ENCODE measurements at places on chromosomes 13 and 19.

DNA sequence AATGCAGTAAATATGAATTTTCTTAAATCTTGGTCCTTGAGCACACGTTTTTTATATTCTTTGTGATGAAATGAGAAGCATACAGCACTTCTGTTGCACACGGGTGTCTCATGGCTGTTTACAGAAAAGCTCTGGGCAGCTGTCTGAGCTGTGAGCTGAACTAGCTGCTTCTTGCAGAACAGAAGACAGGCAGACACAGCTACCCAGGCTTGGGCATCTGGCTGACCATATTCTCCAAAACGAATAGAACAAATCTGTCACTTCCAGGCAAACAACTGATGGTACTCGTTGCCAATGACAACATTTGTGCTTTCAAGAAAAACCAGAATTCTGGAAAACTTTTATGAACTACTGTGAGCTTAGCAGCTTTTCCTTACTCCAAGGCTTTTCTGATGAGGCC lies 16.2 kb downstream of the PCID2 start:
- DNase-seq: no peak

GRCh38 chr13:29977476-29978120 lies 127.2 kb upstream of the UBL3 start:
- no peak for DNase-seq

DNA sequence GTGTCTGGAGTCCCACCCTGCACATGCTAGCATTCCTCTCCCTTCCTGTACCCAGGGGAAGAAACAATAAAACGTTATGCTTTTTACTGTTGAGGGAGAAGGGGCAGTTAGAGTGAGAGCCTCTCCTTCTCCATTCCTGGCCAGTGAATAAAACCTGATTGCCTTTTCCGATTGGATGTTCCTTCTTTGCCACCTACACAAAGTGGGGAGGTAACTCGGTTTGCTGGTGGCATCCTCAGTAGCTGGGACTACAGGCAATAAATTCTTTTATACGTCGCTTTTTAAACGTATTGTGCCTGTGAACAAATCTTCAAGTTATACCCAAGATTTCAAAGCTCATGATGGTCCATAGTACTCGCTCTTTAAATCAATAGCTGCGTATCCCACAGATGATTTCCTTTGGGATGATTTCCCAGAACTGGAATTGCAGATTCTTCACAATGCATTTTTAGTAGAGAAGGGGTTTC lies 660 bp upstream of the MVB12A start:
- no peak for DNase-seq

- DNase-seq: no peak
Observed at GRCh38 chr13:96780105-96780504, 214.2 kb downstream of the OXGR1 start.

DNA sequence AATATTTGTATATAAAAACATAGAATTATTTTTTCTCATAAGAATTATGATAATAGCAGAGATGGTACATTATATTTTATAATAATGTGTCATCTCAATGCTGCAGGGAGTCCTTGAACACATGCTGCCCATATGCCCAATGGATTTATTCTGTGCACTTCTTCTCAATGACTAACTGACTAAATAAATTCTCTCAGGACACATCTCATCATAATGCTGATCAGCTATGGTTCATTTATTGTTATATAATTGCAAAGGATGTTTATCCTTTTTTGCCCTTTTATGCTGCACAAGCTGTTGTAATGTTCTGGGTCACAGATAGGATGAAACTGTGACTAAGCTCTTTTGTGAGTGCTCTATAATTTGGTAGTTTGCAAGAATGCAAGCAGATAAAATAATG lies 1273.3 kb upstream of the ATXN8OS start:
- DNase-seq: no peak

DNA sequence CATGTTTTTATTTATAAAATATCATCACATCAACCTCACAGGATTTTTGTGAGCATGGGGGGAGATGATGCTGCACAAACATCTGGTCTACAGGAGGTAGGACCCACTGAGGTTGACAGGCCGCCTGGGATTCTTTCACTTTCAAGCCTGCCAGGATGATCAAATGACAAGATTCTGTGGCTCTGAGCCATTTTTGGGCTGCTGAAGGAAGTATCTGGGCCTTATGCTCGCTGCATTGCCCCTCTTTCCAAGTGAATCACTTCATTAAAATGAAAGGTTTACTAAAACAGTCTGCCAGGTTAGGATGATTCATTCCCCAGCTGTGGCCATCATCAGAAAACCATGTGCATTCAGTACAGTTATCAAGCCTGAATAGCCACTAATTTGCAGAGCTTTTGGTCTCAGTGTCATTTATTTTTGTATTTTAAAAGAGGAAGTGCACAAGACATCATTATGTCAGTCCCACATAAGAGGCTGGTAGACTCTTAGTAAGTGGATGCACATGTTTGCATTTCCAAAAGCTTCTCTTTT lies 34.4 kb downstream of the STARD13 start:
- no peak for DNase-seq

- DNase-seq: no peak
Observed at GRCh38 chr19:50167314-50167721, 4.2 kb upstream of the IZUMO2 start.

- no peak for DNase-seq
Observed at GRCh38 chr13:26726684-26727083, 33.9 kb downstream of the GPR12 start.

- no peak for DNase-seq
Observed at GRCh38 chr13:24718192-24718965, 38.2 kb downstream of the ATP12A start.

GRCh38 chr13:110263888-110264287 lies 43.1 kb downstream of the COL4A1 start:
- DNase-seq: no peak

DNA sequence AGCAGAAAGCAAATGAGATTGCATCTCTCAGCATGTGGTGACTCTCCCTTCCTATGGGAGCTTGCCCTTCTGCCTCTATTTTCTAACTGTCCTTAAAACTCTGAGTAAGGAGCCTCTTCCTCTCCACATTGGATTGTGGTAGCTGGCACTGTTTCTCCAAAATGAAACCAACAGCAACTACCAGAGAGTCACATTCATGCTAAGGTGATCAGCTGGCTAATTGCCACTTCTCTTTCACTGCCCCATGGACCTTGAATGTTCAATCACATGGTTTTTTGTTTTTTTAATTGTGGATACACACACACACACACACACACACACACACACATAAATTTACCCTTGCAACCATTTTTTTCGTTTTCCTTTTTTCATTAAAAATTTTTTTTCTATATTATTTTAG lies 154.7 kb upstream of the TSC22D1 start:
- DNase-seq: no peak

GRCh38 chr13:79155883-79156282 lies 250.2 kb downstream of the RBM26 start:
- no peak for DNase-seq

All from posterior cingulate gyrus (tissue), 11 donors.